ENCODE measurements at places on chromosomes 13 and 19.

- no peak for DNase-seq
Observed at GRCh38 chr19:31350033-31350692, 927 bp upstream of the TSHZ3 start.

DNA sequence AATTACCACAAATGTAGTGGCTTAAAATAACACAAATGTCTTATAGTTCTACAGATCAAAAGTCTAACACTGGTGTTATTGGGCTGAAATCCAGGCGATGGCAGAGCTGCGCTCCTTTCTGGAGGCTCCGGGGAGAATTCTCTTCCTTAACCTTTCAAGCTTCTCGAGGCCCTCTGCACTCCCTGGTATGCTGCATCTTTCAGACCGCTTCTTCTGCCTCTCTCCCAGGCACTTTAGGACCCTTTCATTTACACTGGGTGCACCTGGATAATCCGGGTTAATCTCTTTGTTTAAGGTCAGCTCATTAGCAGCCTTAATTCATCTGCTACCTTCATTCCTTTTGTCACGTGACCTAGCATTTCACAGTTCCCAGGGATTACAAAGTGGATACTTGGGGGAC is 211.3 kb upstream of the RFC3 start:
- DNase-seq = peak; percentile 20

GRCh38 chr19:32404933-32405430 is 588 bp upstream of the DPY19L3 start:
- DNase-seq = peak; percentile 43

- peak; percentile 54 for DNase-seq
Observed at GRCh38 chr13:83450591-83450990, 431.7 kb downstream of the SLITRK1 start.

GRCh38 chr19:28882818-28883217 is 330.1 kb downstream of the UQCRFS1 start:
- no peak for DNase-seq

- no peak for DNase-seq
Observed at GRCh38 chr19:30596813-30597399, 224.7 kb downstream of the ZNF536 start.

- no peak for DNase-seq
Observed at GRCh38 chr13:109669234-109669612, 117.2 kb downstream of the IRS2 start.

DNA sequence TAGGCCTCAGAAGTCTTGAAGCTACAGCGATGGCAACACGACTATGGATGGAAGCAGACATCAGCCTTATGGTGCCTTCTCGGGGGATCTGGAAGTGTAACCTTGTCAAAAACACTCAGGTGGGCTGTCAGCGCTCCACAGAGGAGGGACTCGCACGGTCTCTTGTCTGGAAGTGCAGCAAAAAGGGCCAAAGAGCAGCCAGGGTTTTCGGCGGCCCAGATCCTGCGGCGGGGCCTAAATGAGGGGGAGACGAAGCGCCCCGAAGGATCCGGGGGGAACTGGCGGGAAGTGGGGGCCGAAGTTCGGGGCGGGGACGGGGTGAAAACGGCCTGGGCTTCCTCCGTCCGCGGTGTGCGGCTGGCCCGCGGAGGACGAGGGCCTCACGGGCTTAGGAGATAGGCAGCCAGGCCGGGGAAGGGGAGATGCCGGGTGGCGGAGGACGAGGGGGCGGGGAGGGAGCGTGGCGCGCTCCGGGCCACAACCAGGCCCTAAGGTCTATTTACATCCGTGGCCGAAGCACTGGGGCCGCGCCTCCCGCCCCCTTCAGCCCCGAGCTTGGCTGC is 637 bp downstream of the RANBP3 start:
- DNase-seq = no peak

DNA sequence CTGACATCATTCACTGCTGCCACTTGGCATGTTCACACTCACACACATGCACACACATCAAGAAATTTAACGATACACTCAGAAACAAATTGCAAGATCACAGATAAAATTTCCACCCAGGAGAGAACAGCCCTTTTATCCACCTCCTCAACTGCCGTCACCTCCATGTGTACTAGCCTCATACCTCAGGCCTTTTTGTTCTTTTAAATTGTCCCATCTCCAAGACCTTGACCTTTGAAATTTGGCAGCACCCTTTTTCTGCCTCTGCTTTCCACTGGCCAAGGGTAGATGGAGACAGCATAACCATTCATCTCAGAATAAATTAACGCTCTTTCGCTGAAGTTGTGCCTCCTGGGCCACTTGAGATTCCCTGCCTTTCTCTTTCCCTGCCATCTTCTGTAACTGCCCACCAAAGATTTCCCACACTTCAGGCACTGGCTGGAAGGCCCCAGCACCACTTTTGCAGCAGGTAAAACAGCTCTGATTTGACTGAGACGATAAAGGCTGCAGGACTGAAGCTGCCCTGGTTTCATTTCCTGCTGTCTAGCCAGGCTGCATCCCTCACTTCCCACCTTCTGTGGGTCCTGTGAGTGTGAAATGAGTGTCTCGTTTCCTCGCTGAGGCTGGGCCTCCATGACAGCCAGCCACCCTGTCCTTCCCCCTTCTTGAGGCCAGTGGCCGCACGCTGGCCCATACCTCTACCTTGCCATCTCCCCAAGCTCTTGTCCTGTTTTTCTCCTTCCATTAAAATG is 39.3 kb downstream of the MBNL2 start:
- no peak for DNase-seq

GRCh38 chr13:99418843-99419140 is 82.5 kb upstream of the TM9SF2 start:
- DNase-seq = no peak

DNA sequence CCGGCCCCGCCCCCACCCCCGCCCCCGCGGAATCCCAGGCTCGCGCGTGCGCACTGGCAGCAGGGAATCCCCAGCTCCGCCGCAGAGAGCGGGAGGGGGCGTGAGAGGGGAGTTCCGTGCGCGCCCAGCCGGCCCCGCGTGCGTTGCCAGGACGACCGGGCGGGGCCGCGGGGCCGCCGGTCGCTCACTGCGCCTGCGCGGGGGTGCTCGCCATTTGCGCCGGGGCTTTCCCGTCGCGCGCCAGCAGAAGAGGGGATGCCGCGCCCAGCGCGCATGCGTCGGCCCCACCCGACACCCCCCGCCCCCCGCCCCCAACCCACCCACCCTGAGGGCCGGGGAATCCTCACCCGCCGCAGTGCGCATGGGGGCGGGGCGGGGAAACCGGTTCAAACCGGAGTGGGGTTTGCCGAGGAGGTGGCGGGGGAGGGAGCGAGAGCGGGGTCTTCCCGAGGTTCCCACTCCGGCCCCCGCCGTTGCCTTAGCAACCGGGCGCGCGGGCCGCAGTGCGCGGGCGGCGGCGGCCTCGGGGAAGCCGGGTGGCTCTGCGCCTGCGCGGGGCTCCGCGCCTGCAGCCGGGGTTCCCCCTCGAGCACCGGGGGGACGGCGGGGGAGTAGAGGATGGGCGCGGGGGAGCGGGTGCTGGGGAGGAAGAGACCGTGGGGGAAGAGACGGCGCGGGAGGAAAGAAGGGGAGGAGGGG is 15.1 kb downstream of the CCDC124 start:
- DNase-seq = peak; percentile 78

- DNase-seq = no peak
Observed at GRCh38 chr13:61146158-61146557, 269.5 kb downstream of the PCDH20 start.

- peak; percentile 31 for DNase-seq
Observed at GRCh38 chr13:57123681-57124080, 17.0 kb upstream of the PRR20A start.

DNA sequence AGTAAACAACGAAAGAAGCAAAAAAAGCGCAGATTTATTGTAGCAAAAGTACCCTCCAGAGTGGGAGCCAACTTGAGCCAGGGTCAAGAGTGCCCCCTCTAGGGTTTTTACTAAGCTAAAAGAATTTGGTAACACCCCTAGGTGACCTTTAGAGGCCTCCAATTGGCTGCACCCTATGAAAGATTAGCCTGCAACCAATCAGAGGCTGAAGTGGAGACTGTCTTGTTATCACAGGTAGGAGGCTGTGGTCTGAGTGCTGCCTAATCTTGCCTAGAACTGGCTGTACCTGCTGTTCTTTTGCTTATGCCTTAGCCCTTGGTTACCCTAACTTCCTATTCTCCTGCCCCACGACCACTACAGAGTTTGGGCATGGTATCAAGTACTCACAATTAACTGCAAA is 38.3 kb downstream of the ANKRD10 start:
- no peak for DNase-seq

All from fibroblast of lung (primary cell).